ENCODE measurements at places on chromosomes 1 and 21.

DNA sequence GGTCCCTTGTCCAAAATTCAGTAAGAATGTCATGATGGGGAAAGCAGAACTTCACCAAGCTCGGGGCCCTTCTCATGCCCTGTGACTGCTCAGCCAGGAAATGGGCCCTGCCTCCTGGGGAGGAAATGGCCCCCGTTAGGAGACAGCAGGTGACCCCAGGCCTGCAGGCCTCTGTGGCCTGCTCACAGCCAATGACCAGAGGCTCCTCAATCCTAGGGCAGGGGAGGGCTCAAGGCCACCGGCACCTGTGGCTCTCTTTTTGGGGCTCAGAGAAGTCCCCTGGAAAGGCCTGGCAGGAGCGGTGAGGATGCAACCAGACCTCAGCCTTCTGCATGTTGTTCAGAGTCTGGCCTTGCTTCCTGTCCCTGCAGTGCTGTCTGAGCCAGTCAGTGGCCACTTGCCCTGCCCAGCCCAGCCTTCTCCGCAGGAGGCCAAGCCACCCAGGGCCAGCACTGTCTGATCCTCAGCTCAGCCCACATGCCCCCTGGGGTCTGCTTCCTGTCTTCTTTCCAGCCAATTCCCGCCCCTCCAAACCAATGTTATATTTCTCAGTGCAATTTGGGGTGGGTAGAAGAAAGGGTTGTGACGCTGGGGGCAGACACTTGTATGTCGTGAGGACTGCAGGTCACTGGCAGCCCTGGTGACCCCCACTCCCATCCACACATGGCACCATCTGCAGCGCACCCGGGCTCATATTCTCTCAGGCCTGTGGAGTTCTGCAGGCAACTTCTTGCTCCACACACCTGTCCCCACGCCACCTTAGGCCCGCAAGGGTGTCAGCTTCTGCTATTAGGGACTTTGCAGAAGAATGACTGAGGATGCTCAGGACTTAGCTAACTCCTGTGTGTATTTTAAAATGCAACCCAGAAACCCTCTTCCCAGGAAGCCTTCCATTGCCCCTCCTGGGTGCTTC lies 83.6 kb downstream of the ITPKB start:
- DNase-seq: no peak

DNA sequence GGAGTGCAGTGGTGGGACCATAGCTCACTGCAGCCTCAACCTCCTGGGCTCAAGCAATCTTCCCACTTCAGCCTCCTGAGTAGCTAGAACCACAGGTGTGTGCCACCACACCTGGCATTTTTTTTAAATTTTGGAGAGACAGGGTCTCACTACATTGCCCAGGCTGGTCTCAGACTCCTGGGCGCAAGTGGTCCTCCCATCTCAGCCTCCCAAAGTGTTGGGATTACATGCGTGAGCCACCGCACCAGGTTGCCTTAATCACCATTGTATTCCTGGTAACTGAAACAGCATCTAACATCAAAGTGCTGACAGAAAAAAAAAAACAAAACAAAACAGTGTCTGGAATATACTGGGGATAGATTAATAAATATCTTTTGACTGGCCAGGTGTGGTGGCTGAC lies 18.2 kb downstream of the RPL5 start:
- DNase-seq: no peak

GRCh38 chr1:204331275-204331674 lies 28.5 kb downstream of the PLEKHA6 start:
- DNase-seq: no peak

- DNase-seq: no peak
Measured at GRCh38 chr21:15300131-15300530, 235.3 kb upstream of the NRIP1 start.

- DNase-seq: no peak
Measured at GRCh38 chr1:239288820-239289554, 97.4 kb upstream of the CHRM3 start.

DNA sequence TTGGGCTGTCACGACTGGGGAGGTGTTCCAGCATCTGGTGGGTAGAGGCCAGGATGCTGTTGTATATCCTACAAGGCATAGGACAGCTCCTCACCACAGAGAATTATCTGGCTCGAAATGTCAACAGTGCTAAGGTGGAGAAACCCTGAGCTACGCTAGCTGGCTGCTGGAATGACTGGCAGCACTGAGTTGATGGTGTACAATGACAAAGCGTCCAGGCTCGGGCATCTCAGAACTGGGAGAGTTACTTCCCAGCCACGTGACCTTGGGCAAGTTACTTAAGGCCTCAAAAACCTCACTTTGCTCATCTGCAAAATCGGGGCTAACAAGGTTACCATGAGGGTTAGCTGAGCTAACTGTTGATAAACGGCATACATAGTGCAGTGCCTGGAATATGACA lies 35.4 kb downstream of the GPR161 start:
- no peak for DNase-seq

DNA sequence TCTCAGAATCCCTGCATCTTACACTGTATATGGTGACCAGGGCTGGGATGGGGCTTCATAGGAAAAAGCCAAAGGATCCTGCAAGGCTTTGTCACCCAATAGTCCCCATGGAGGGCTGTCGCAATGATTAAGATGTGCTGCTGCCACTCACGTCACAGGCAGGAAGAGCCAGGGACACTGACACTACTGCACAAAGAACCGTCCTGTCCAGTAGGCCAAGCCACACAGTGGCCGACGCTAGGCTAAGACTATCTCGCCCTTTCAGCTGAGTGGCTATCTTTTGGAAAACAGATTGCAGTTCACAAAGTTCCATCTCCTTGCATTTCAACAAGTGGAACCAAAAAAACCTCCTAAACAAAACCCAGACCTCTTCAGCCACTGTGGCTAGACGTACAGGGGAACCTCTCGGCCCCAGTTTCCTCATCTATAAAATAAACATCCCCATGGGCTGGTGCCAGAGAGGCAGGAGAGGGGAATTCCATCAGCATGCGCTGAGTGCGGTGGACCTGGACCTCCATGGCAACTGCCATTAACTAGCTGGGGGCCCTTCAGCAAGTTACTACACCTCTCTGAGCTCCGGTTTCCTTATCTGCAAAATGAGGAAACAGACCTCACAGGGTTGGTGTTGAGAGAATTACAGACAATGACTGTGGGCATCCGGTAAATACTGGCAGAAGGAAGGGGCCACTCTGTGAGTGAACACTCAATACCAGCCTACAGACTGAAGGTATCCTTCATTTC lies 8.7 kb downstream of the CAPZB start:
- DNase-seq: no peak

- peak; percentile 47 for DNase-seq
Measured at GRCh38 chr1:28737307-28738132, 780 bp downstream of the YTHDF2 start.

DNA sequence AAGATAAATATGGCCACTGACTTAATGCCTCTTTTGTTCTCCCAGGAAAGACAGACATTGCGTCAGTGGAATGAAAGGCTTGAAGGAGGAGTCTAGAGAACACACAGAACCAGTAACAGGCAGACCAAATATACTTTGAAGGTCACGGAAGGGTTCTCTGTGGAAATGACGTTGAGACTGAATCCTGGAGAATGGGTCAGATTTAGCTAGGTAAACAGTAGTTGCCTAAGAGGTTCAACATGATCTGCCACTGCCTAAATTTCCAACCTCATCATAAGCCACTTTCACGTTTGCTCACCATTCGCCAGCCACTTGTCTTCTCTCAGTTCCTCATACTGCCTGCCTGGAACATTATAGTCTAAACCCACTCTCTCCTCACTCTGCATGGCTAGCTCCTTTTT lies 20.5 kb downstream of the PLA2G4A start:
- DNase-seq: no peak

- DNase-seq: no peak
Measured at GRCh38 chr21:42532466-42533181, 19.0 kb downstream of the SLC37A1 start.

DNA sequence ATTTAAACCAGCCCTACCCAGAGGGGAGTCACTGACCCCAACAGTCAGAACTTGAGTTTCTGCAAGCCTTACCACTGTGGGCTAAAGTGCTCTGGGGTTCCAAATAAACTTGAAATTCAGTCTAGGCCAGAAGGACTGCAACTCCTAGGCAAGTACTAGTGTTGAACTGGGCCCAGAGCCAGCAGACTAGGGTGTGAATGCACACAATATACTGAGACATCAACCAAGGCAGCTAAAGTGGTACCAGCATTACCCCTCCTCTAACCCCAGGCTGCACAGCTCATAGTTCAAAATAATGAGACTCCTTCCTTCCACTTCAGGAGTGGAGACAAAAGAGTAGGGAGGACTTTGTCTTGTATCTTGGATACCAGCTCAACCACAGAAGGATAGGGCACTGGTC lies 18.9 kb upstream of the IL20 start:
- DNase-seq: no peak

DNA sequence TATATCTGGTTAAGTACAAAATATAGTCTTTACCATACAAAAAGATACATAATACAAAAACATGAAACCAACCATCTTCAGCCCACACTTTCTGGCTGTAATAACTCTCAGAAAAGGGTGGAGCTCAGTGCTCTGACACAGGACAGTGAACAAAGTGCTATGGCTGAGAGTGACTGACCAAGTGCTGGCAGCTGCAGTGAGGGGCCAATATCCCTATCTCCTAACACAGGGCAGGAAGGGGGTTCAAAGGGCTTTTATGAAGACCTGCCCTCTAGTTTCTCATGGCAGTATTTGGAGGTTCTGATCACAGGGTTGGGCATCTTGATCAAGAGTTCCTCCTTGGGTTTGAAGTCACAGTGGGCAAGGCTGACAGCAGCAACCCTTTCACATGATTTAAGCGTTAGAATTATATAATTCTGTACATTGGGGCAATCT lies 3.9 kb downstream of the TXNIP start:
- no peak for DNase-seq
